ENCODE measurements at places on chromosomes 5 and 9.

- no peak for DNase-seq
Measured at GRCh38 chr5:151139015-151139414, 18.6 kb downstream of the ANXA6 start.

GRCh38 chr5:135743181-135743580 lies 91.3 kb upstream of the SLC25A48 start:
- no peak for DNase-seq

DNA sequence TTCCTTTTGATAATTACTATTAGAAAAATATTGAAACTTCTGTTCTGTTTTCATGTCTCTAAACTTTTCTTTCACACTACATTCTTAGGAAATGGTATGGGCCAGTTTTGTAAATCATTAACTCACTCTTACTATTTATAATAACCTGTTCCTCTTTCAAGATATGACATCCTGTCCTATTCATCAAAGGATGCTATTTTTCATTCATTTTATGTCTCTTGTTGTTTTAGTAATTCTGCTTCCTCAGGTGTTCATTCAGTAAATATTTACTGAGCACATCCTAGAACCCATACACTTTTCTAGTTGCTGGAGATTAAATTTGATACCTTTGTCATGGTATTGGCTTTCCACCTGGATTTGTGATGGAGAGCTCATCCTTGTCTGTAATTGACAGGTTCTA lies 58.0 kb downstream of the GDA start:
- DNase-seq, result no peak

GRCh38 chr5:1380011-1380817 lies 35.3 kb upstream of the CLPTM1L start:
- peak; percentile 21 for DNase-seq

GRCh38 chr5:135553688-135554462 lies 18.1 kb upstream of the NEUROG1 start:
- DNase-seq, result no peak

- no peak for DNase-seq
Measured at GRCh38 chr9:37210737-37211523, 90.6 kb downstream of the ZCCHC7 start.

GRCh38 chr9:129137292-129138143 lies 26.3 kb downstream of the PTPA start:
- DNase-seq, result no peak

GRCh38 chr5:128532127-128532526 lies 5.9 kb downstream of the FBN2 start:
- DNase-seq, result no peak

DNA sequence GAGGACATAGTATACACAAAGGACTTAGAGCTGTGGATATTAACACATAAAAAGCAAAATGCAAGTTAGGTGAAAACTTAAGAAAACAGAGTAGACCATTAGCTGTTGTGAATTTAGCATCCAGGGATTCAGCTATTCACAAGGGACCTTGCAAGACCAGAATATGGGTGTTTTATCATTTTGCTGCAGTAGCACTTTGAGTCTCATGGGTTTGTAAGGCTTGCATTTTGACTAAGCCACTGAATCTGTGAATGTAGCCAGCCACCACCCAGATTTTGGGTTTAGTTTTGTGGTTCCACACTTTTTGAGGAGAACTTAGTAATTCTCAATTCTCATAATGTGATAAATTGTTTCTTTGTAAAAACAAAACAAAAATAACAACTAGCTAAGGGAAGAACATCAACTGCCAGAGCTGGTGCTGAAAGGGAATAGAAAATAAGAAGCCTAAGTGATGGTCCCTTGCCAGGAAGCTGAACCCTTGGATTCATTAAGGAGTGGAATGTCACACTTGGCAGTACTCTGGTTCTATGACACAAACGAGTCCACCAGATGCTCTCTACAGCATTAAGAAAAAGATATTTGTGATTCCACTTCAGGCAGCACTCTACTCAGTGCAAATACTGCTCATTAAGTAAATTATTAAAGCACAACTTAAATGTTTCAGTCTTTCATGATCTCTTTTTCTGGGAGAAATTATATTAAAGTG lies 557.4 kb upstream of the ZNF462 start:
- no peak for DNase-seq

DNA sequence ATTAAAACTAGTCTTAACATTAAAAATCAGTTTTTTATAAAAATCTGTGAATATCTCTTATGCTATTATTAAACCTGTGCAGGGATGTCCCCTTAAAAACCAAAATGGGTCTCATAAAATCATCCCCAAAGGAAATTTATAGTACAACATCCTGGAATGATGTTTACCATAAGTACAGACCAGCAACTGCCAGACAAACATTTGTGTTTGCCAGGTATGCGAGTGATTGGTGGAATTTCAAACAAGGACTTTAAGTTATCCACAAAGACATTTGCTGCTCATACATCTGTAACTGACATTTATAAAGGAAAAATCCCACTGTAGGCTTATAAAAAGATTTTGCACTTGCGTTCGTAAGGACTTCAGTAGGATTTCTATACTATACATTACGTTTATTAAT lies 1375.4 kb upstream of the WWC1 start:
- no peak for DNase-seq

DNA sequence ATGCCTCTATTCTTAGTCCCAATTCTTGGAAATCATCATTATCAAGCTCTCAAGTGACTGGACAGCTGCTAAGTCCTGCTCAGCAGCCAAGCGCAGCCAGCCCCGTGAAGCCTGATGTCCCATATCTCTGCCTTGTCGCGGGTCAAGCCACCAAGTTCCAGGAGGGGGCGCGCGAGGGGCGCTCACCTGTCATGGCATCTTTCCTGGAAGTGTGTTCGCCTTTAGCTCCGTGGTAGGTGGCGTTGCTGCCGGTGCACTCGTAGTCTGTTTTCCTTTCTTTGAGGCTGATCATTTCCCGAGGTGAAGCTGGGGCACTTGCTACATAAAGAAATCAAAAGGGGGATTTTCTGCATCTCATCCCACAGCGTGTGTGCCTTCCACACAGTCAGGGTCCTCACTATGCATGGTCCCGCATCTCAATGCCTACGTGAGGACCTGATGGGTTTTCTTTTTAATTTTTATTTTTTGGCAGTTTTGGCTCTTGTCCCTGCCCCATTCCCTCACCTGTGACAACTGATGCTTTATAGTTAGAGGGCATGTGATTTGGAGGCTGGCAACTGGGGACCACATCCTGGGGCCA lies 227.0 kb upstream of the DAP start:
- DNase-seq, result peak; percentile 72

DNA sequence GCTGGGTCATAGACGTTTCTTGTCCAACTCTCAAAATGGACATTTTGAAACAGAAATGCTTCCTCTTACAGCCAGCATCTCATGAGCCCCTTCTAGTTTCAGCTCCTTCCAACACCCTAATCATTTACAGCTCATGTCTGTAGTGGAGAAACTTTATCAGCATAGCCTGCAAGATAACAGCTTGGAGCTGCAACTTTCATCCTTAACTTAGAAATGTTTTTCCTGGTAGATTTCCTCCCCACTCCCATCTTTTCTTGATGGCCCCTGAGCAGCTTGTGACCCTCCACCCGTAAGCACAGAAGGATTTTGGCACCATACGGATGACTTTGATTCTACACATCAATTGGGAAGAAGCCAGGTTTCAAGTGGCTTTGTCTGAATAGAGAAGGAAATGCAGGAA lies 53.5 kb upstream of the TGFBR1 start:
- no peak for DNase-seq

GRCh38 chr5:132546108-132546507 lies 2.8 kb upstream of the IL5 start:
- DNase-seq, result no peak

GRCh38 chr5:33631786-33632185 lies 191.0 kb downstream of the TARS1 start:
- DNase-seq, result no peak

- DNase-seq, result no peak
Measured at GRCh38 chr9:120901755-120902568, 24.6 kb downstream of the TRAF1 start.

DNA sequence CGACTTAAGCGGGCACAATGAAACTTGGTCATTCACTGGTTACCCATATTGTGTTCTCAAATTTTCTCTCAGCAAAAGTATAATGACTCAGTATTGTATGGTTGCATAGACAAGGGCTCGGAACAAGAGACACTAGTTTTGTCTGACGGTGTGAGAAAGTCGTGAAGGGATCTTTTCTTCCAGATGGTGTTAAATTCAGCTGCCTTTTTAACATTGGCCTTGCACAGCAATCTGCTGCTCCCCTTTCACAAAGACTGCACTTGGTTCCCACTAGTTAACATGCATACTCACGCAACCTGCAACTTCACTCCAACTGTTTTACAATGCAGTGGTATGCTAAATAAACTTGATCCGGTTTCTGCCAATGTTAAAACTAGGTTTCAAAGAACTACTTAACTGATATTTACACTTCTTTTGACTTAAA lies 219.2 kb downstream of the MEF2C start:
- DNase-seq, result peak; percentile 83

DNA sequence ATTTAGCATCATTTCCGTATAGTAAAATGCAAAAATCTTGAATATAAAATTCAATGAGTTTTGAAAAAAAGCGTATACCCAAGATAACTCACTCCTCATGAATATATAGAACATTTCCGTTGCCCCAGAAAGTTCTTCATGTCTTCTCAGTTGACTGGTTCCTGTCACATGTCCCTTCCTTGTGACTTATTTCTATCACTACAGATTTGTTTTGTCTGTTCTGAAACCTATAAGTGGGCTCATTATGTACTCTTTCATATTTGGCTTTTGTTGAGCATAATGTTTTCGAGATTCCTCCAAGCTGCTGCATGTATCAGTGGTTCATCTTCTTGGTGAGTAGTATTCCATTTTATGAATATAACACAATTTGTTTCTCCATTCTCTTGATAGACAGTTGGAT lies 11.0 kb upstream of the HACD4 start:
- DNase-seq, result no peak

- DNase-seq, result no peak
Measured at GRCh38 chr5:67033880-67034651, 162.5 kb downstream of the CD180 start.

GRCh38 chr5:136047858-136048257 lies 19.1 kb downstream of the TGFBI start:
- no peak for DNase-seq

Data from NCI-H526 treated with DMSO at 0.1 percent for 48 hours (cell line).